ENCODE measurements at places on chromosomes 6 and 20.

- no peak for DNase-seq
Observed at GRCh38 chr6:18530201-18530600, 143.1 kb downstream of the RNF144B start.

DNA sequence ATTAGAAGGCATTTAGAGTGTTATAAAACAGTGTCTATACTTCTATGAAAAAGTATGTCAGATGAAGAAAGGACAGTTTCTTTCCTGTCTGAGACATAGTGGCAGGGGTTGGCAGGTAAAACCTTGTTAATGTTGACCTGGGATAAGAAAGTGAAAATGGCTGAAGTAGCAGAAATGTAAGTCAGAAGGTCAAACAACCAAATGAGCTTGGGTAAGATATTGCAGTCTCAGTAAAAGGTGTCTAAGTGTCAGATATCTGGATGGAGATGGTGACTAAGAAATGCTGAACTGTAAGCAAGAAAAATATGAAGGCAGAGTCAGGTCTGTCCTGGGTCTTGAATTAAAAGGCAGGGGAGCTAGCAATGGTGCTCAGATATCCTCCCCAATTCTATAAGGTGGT is 400.3 kb downstream of the CD109 start:
- DNase-seq: no peak

GRCh38 chr6:149896491-149896890 is 1.4 kb downstream of the RAET1E start:
- DNase-seq: no peak

DNA sequence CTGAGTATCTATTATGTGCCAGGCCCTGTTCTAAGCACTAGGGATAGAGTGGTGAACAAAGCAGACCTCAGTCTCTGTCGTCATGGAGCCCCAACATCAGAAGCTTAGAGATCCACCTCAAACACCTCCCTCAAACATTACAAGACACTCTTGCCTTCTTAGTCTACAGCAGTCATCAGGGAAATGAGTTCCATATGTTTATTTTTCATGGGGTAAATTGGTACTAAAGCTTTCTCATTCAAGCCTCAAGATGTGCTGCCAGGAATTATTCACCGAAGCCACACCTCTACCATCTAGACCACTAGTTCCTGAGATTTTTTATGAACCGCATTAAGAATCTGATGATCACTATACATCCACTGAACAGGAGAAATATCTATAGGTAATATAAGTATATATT is 59.0 kb upstream of the TFB1M start:
- DNase-seq: no peak

DNA sequence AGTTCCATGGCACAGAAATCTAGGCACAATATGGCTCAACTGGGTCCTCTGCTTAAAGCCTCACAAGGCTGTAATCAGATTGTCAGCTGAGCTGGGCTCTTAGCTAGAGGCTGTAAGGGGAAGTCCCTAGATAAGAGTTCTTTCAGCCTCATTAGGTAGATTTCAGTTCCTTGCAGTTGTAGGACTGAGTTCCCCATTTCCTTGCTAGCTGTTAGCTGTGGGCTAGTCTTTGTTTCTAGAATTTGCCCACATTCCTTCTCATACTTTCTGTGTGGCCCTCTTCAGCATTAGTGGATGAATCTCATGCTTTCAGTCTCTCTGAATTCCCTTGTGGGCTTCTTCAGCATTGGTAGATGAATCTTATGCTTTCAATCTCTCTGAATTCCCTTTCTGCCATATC is 71.0 kb upstream of the MRAP2 start:
- DNase-seq: no peak

GRCh38 chr6:116380346-116380745 is 9.6 kb downstream of the DSE start:
- DNase-seq: no peak

- DNase-seq: no peak
Observed at GRCh38 chr6:144437105-144437504, 152.0 kb downstream of the UTRN start.

GRCh38 chr6:159762681-159763293 is 942 bp downstream of the ACAT2 start:
- peak; percentile 38 for DNase-seq

DNA sequence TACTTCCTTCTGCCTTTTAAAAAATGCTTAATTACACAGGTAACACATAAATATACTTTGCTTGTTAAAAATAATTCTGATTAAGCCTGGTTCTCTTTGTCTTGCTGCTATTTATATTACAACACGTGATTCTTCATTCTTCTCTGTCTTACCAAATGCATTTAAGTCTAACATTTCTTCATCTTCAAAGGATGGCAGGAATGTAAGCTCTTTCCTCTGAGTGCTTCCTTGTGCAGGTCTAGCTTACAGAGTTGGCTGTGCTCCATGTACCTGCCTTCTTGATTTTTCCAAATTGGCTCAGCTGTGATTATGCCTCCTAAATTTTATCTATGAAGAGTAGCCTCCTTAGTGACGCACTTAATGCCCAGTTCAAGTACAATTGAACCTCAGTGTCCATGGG is 44.4 kb downstream of the RNF144B start:
- no peak for DNase-seq
